Ascending aorta (tissue), 2 donors: ENCODE measurements at places on chromosomes 2 and 18.

DNA sequence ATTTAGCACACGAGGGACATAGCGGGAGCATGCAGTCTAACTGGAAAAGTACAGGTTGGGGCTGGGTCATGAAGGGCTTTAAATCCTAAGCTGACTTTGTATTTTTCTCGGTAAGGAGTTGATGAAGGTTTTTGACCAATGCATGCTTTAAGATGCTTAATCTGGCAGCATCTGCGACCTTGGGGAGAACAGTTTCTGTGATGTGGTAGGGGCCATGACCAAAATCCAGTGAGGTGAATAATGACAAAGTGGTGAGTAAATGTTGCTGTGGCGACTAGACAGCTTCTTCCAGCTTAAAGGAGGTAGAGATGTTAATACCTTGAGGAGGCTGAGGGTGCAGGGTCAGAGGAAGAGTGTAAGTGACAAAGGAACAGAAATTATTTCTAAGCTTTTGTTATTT is 174.6 kb upstream of the ALPP start:
- H3K36me3 ChIP-seq = peaks cover 3% of the 10 kb centered on the region
- DNase-seq = no peak
- H3K4me1 ChIP-seq = peaks cover 2% of the 10 kb centered on the region

DNA sequence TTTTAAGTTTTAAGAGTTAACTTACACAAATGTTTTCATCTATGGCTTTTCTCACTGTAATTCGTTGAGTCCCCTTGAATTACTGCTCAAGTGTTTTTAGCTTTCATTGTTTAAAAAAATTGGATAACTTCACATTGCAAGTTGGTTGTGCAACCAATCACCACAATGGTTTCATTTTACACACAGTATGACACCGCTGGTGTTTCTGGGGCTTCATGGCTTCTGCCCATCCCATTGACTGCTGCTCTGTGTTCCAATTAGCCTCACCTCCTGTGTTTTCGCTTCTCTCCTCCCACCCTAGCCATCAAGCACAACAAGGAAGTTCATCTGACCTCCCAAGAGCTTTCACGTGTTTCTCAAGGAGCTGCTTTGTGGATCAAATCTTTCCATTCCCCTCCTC is 199.1 kb upstream of the CHAC2 start:
- H3K36me3 ChIP-seq = no peaks in the 10 kb centered on the region
- H3K27me3 ChIP-seq = no peaks in the 10 kb centered on the region
- H3K4me3 ChIP-seq = peak overlapping the region; percentile 16

GRCh38 chr2:21633911-21634310 is 510.1 kb downstream of the TDRD15 start:
- no peak overlapping the region for H3K27ac ChIP-seq
- no peaks in the 10 kb centered on the region for H3K36me3 ChIP-seq
- no peaks in the 10 kb centered on the region for H3K4me1 ChIP-seq
- H3K27me3 ChIP-seq = no peaks in the 10 kb centered on the region

DNA sequence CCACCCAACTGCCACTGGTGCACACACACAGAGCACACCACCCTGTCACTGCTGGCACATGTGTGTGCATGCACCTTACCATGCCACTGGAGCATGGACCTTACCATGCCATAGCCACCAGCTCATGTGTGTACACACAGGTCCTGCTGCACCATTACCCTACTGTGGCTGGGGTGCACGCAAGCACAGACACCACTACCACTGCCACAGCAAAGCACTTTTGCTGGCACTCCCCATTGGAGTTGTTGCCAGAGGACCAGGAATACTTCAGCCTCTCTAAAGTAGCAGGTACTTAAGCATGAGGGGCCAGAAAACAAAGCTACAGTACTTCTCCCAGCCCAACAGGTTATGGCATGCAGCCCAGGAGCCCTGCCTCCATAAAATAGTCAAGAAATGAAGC is 404.8 kb downstream of the MBD2 start:
- no peaks in the 10 kb centered on the region for H3K36me3 ChIP-seq
- no peak overlapping the region for H3K27ac ChIP-seq
- H3K27me3 ChIP-seq = no peaks in the 10 kb centered on the region
- H3K4me3 ChIP-seq = no peak overlapping the region

GRCh38 chr2:208406474-208407451 is at the start of gene PTH2R:
PTH2R (plus strand) TSS chr2:208406792; CDS start chr2:208407044, 252 bp downstream.
- H3K27ac ChIP-seq = no peak within 1 kb of the TSS
- no peaks in the 10 kb centered on the region for H3K36me3 ChIP-seq
- H3K27me3 ChIP-seq = no peaks in the 10 kb centered on the region
- peaks cover 5% of the 10 kb centered on the region for H3K4me1 ChIP-seq

DNA sequence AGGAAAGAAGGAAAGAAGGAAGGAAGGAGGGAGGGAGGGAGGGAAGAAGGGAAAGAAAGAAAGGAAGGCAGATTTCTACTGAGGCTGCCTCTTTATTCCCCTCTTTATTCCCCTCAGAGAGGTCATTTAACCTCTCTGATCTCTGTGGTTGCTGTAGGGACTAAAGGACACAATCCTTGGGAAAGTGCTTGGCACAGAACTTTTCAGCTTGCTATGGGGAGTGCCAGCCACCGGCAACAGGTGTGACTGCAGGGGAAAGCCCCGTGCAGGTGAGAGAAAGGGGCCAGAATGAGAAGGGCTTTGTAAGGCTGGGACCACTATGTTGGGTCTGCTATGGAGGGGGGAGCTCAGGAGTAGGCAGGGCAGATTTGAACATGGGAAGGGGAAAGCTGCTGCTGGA is 27.7 kb upstream of the STEAP3 start:
- H3K36me3 ChIP-seq = no peaks in the 10 kb centered on the region
- no peaks in the 10 kb centered on the region for H3K4me1 ChIP-seq
- H3K27me3 ChIP-seq = no peaks in the 10 kb centered on the region
- H3K4me3 ChIP-seq = no peak overlapping the region

DNA sequence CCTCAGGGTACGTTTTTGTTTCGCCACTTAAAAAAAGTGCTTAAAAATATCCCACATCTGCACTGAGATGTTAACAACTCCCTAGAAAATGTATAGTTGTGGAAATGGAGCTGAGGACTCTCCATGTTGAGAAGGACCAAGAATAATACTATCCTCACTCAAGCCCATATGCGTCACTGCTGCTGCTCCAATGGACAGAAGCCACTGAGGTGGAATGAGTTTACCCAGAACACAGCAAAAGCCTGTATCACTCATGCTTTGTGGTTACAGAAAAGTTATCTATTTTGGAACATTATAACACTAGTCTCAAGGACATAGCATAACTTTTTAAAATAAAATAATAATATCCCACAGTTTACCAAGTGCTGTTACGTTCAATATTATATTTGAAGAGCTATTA is 31.9 kb downstream of the DSC3 start:
- no peaks in the 10 kb centered on the region for H3K4me1 ChIP-seq
- DNase-seq = no peak
- H3K36me3 ChIP-seq = no peaks in the 10 kb centered on the region
- no peaks in the 10 kb centered on the region for H3K27me3 ChIP-seq
- no peak overlapping the region for H3K27ac ChIP-seq
- no peak overlapping the region for H3K4me3 ChIP-seq

DNA sequence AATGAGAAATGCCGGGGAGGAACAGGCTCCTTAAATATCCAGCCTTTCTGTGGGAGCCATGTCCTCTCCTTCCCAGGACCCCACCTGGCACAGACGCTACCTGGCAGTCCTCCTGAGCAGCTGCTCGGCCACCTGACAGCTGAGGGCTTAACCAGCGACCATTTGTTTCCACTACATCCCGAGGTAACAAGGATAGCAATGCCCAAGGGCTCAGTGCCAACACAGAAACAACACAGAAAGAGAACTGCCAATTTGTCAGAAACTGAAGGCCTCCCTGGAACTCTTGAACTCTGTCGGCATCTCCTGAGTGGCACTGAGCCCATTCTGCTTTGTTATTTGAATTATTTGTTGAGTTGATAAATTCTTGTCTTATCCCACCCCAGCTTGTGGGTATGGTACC is 122.2 kb upstream of the ARHGAP28 start:
- no peak for DNase-seq
- H3K36me3 ChIP-seq = no peaks in the 10 kb centered on the region
- H3K4me1 ChIP-seq = no peaks in the 10 kb centered on the region
- no peaks in the 10 kb centered on the region for H3K27me3 ChIP-seq

DNA sequence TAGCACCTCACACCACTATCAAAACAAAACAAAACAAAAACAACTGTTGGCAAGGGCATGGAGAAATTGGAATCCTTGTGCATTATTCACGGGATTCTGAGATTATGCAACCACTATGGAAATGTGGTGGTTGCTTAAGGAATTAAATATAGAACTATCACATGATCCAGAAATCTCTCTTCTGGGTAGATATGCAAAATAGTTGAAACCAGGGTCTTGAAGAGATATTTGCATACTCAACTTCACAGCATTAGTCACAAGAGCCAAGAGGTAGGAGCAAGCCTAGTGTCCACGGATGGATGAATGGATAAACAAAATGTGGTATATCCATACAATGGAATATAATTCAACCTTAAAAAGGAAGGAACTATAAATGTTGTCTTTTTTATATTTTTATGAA is 7.0 kb downstream of the TMEM131 start:
- DNase-seq = no peak
- H3K4me1 ChIP-seq = peaks cover 11% of the 10 kb centered on the region
- no peaks in the 10 kb centered on the region for H3K27me3 ChIP-seq
- H3K4me3 ChIP-seq = no peak overlapping the region

GRCh38 chr18:23994361-23994902 is 20.1 kb upstream of the TTC39C start:
- no peaks in the 10 kb centered on the region for H3K27me3 ChIP-seq
- H3K27ac ChIP-seq = no peak overlapping the region
- no peak overlapping the region for H3K4me3 ChIP-seq
- no peak for DNase-seq
- H3K36me3 ChIP-seq = no peaks in the 10 kb centered on the region
- H3K4me1 ChIP-seq = no peaks in the 10 kb centered on the region

- no peak overlapping the region for H3K27ac ChIP-seq
- no peak for DNase-seq
- H3K4me1 ChIP-seq = no peaks in the 10 kb centered on the region
- H3K4me3 ChIP-seq = no peak overlapping the region
These were observed 21.6 kb upstream of the AGFG1 start for GRCh38 chr2:227450311-227450841.

DNA sequence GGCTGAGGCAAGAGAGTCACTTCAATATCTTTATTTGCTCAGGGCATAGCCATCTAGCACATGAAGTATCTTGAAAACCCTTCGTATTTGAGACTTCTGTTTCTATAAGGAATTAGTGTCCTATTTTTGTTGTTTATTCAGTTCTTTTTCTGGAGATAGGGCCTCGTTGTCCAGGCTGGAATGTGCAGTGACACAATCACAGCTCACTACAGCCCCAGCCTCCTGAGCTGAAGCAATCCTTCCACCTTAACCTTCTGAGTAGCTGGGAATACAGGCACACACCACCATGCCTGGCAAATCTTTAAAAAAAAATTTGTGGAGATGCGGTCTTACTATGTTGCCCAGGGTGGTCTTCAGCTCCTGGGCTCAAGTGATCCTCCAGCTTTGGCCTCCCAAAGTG is 50.6 kb downstream of the PSMD14 start:
- H3K27me3 ChIP-seq = no peaks in the 10 kb centered on the region
- no peaks in the 10 kb centered on the region for H3K36me3 ChIP-seq
- H3K4me1 ChIP-seq = no peaks in the 10 kb centered on the region
- no peak overlapping the region for H3K4me3 ChIP-seq

DNA sequence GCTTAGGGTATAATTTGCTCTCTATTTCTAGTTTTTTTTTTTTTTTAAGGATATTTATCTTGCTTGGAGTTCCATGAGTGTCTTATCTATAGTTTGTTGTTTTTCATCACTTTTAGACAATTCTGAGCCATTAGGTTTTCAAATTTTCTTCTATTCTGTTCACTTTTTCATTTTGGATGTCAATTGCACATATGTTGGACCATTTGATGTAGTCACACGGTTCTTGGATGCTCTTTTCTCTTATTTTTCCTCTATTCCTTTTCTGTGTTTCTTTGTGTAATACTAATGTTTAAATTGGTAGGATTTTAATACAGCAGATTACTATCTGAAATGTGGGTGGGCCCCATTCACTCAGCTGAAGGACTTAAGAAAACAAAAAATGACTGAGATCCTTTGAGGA is 292.6 kb downstream of the CALCRL start:
- H3K27ac ChIP-seq = no peak overlapping the region
- no peaks in the 10 kb centered on the region for H3K4me1 ChIP-seq
- H3K27me3 ChIP-seq = no peaks in the 10 kb centered on the region
- H3K4me3 ChIP-seq = no peak overlapping the region
- DNase-seq = no peak
- no peaks in the 10 kb centered on the region for H3K36me3 ChIP-seq

GRCh38 chr18:79625195-79625923 is 54.2 kb upstream of the CTDP1 start:
- H3K27me3 ChIP-seq = no peaks in the 10 kb centered on the region
- no peaks in the 10 kb centered on the region for H3K36me3 ChIP-seq
- H3K4me1 ChIP-seq = no peaks in the 10 kb centered on the region

DNA sequence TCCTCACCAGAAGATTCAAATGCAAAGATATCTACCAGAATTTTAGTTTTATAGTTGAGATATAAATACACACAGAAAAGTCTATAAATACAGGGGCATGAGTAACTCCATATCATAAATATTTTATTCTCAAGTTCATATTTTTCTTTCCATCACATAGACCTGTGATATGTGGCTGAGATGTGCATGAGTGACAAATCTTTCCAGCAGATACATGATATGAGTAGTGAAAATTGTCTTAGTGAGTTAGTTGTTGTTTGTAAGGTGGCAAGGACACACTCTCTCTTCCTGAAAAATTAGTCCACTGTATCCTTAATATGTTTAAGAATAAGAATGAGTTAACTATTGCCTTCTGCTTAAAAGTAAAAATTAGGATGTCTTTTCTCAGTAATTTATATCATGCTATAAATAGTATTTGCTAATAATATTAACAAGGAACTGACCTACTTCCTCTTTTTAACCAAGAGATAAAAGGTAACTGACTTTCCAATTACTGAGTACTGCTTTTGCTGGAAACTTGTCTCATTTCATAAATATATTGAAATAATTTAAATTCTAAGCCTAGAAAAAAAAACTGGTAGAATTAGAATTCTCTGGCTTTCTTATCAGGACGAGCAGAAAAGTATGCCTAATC is 85.2 kb upstream of the SESTD1 start:
- no peak overlapping the region for H3K27ac ChIP-seq
- no peak for DNase-seq
- H3K4me3 ChIP-seq = no peak overlapping the region
- H3K36me3 ChIP-seq = no peaks in the 10 kb centered on the region
- peaks cover 8% of the 10 kb centered on the region for H3K4me1 ChIP-seq

GRCh38 chr2:167114018-167114417 is 225.7 kb downstream of the XIRP2 start:
- H3K36me3 ChIP-seq = no peaks in the 10 kb centered on the region
- H3K4me3 ChIP-seq = no peak overlapping the region
- no peak for DNase-seq
- H3K27ac ChIP-seq = no peak overlapping the region
- H3K27me3 ChIP-seq = no peaks in the 10 kb centered on the region

DNA sequence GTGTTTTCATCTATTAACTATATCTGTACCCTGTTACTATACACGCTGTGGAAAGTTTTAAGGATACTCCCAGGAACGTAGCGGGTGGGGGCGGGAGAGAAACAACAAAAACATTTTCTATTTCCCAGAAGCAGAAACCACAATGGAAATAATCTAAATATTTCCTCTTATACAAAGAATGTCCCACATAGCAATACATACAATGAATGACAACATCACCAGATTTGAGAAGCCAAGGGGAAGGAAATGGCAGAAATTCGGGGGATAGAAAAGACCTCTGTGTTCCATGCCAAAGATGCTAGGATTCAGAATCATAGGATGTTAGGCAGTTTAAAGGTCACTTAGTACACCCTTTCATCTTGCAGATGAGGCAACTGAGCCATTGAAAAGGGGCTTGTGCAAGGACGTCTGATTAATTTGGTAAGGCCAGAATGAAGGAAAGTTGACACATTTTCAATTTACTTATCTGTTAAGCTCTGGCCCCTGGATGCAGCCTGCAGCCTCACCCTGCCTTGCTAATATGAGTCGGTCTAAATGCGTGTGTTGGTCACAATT is 41.1 kb upstream of the SCYGR1 start:
- no peak overlapping the region for H3K4me3 ChIP-seq
- H3K36me3 ChIP-seq = no peaks in the 10 kb centered on the region
- no peak for DNase-seq
- no peak overlapping the region for H3K27ac ChIP-seq
- no peaks in the 10 kb centered on the region for H3K4me1 ChIP-seq
- H3K27me3 ChIP-seq = no peaks in the 10 kb centered on the region
